Progenitor cell of endocrine pancreas (in vitro differentiated cells): ENCODE measurements at places on chromosomes 4 and X. TPM values are rescaled to one million over a fixed set of nuclear protein-coding genes. Genes with fewer than 3 reads are reported as not detected.
A peak's percentile ranks its signal among the peaks of the same experiment; 100 is the strongest.

GRCh38 chrX:154481911-154482601, 3.0 kb upstream of the LAGE3 start:
- peak overlapping the region; percentile 8 for H3K27ac ChIP-seq
- no peak for DNase-seq
- no peaks in the 10 kb centered on the region for H3K27me3 ChIP-seq
- peaks cover 1% of the 10 kb centered on the region for H3K36me3 ChIP-seq
- peak overlapping the region; percentile 3 for H3K4me3 ChIP-seq

DNA sequence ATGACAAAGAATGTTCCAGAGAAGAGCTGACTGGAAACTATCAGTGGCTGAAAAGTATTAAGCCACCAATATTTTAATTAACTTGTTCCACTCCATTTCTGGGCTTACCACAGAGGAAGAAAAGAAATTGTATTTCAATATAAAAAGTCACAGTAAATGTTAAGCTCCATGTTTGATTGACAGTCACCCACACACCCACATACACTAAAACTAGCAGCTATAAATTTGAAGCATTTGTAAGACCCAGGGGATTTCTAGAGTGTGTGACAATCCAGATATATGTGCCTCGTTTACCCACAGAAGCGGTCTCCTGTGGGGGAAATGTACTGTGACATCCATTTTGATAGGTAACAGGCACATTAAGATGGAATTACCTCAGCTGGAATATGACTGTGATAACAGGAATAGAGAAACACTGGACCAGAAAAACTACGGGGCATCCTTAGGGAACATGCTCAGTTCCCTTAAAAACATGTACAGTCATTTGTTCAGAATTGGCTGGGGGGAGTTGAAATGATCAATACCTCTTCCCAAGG, 39.0 kb upstream of the RASGEF1B start:
- H3K27me3 ChIP-seq: no peaks in the 10 kb centered on the region
- H3K4me1 ChIP-seq: no peaks in the 10 kb centered on the region
- H3K27ac ChIP-seq: no peak overlapping the region
- H3K4me3 ChIP-seq: no peak overlapping the region
- no peaks in the 10 kb centered on the region for H3K36me3 ChIP-seq

- DNase-seq: no peak
- H3K4me1 ChIP-seq: no peaks in the 10 kb centered on the region
- H3K27ac ChIP-seq: no peak overlapping the region
- no peaks in the 10 kb centered on the region for H3K27me3 ChIP-seq
- peaks cover 1% of the 10 kb centered on the region for H3K36me3 ChIP-seq
Measured at GRCh38 chr4:184250795-184251669, 33.4 kb upstream of the ENPP6 start.

DNA sequence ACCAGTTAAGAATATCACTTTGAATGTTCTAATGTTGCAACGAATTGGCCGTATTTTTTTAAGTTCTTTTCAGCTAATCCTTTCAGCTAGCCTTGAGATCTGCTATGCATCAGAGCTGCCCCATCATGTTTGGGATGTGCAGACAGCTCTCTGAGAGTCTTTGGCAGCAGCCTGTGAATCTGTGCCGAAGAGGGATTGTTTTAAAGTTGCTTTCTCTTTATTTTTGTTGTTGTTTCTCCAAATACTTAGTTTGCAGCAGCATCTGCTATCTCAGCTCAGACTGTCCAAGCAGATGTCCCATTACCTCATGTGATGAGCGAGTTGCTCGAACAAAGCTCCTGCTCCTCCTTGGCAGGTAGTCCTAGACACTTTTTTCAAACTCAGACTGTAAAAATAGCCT, 1002.5 kb upstream of the INTU start:
- H3K4me1 ChIP-seq: no peaks in the 10 kb centered on the region
- no peak for DNase-seq
- H3K36me3 ChIP-seq: no peaks in the 10 kb centered on the region

GRCh38 chr4:168857546-168858314, 152.3 kb downstream of the CBR4 start:
- no peaks in the 10 kb centered on the region for H3K27me3 ChIP-seq
- no peak overlapping the region for H3K4me3 ChIP-seq
- H3K4me1 ChIP-seq: peaks cover 7% of the 10 kb centered on the region

DNA sequence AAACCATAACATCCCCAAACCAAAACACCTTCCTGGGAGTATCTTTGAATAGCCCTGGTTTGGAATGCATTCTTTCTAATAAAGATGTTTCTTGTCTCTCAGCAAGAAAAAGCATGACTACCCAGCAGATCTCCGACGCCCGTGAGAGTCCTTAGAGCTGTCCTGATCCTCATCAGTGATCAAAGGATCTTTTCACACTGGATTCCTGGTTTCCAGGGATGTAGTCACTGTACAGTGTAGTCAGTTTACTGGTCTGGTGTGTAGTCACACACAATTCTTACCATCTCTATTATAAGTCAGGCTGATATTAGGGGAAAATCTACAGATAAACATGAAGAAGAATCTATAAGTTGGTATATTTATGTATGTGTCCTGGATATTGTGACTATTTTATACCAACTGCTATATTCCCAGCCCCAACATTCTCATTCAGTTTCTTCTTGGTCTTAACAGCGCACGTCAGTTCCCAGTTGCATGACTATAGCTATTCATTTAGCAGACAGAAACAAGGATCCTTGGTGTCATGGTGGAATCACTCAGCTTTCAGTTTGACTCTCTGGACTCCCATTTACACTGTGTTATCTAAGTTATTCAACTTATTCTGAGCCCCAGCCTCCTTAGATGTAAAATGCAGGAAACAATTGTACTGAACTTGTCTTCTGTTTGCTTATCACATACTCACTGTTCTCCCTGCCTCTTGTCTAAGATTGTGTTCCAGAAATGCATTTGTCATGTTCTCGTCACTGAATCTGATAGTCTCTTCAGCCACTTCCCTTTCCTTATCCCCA, 68.3 kb downstream of the SLIT2 start:
- no peak overlapping the region for H3K4me3 ChIP-seq
- H3K4me1 ChIP-seq: peaks cover 5% of the 10 kb centered on the region
- no peak for DNase-seq

- no peaks in the 10 kb centered on the region for H3K36me3 ChIP-seq
- no peak overlapping the region for H3K27ac ChIP-seq
- no peak overlapping the region for H3K4me3 ChIP-seq
- DNase-seq: no peak
- no peaks in the 10 kb centered on the region for H3K4me1 ChIP-seq
Measured at GRCh38 chr4:97786306-97786920, 356.9 kb downstream of the STPG2 start.

The COX7B2 gene
- total RNA-seq: not detected in 2 replicates
